ENCODE measurements at places on chromosomes 13 and 19.

DNA sequence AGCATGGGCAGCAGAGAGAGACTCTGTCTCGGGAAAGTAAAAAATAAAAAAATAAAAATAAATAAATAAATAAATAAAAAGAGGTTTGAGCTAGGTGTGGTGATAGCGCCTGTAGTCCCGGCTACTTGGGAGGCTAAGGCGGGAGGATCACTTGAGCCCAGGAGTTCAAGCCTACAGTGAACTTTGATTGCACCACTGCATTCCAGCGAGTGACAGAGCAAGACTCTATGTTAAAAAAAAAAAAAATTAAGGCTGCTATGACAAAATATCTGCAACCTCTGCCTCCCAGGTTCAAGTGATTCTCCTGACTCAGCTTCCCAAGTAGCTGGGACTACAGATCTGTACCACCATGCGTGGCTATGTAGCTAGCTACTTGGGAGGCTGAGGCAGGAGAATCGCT lies 3.2 kb upstream of the DENND1C start:
- DNase-seq: no peak

DNA sequence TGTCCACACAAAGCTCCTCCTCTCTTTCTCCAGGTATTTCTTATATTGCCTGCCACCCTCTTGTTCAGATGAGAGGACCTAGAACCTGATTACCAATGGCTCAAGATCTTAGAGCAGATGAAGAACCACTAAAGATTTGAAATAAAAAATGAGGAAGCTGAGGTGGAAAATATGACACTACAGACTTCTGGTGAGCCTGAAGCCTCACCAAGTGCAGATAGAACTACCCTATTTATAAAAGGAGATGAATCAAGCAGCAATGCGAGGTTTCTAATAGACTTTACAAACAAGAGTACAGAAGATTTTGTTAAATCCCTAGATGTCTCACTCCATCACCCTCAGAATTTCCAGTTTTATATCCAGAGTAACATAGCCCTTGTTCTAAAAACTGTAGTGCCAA lies 345.8 kb downstream of the TBC1D4 start:
- no peak for DNase-seq

DNA sequence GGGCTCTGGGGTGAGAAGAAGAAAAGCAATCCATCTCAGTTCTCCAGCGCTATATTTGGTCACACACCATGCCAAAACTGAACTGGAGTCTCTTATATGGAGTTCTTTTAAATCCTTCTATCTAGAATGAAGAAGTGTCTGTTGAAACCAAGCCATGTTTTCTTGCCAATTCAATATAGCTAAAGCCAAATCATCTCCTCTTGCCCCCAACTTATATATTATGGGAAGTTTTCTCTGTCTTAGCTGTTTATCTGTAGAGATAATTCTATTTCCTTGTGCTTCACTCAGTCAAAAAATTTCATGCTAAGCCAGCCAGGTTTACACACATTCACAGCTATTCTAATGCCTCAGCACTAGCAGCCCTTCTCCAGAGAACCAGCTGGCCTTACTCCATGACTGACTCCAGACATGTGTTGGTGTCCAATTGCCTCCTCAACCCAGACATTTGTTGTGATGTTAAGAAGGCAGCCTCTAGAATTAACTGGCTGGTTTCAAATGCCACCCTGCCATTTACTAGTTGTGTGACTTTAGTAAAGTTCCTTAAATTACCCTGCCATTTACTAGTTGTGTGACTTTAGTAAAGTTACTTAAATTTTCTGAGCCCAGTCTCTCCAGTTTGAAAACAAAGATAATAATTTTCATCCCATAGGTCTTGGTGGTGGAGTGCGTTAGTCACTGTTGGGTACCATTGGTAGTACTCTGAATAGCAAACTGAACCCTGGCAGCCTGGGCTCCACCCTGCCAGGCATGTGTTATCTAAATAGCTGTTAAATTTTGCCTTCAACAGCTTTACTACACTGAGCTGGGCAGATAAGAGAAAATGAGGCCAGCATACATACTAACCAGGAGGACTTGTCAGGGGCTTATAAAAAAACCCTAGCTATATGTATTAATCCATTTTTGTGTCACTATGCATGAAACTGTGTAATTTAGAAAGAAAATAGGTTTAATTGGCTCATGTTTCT lies 525.1 kb downstream of the LMO7 start:
- DNase-seq: no peak

DNA sequence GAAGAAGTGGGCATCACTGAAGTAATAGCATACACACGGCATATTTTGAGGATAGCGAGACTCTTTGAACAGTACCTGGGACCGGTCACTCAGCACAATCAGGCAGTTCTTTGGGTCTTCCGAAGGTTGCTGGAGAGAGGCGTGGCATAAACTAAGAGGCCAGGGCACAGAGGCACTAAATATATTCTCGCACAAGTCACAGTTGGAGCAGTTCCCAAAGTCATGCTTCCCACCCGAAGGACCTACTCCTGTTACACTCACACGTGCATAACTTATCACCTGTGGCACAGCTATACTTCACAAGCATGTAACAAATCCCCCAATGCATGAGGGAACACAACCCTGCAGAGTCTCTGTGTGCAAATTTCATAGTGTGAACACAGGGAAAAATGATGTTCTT lies 10.2 kb downstream of the WDR87 start:
- no peak for DNase-seq

DNA sequence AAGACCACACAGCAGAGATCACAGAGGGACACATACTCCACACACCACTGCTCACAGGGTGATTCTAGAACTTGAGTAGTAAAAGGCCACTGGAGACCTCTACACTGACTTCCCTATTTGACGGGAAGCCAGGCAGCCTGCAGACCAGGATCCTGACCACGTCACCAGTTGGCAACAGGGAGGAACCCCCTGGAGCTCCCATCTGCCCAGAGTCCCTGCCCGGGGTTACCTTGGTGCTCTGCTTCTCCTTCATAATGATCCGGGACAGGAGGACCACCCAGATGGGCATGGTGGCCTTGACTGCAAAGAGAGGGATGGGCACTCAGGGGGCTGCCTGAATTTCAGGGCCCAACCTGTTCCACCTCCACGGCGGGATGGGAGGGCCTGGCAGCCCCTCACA lies 932 bp downstream of the SLC35E1 start:
- DNase-seq: no peak

DNA sequence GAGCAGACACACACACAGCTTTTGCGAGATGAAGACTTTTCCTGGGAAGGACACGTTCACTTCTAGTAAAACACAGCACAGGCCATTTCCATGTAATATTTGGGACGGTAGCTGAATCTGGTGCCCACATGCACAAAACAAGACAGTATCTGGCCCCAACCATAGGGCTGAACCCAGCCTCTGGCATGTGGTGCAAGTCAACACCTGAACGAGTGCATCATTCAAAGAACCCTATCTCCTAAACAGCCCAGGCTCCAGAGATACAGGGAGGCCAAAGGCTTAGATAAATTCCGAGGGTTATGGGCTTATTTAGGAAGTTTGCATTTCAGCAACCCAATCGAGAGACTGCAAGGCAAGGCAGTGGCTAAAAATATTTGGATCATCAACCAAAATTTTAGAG lies 2.7 kb upstream of the TFDP1 start:
- no peak for DNase-seq

DNA sequence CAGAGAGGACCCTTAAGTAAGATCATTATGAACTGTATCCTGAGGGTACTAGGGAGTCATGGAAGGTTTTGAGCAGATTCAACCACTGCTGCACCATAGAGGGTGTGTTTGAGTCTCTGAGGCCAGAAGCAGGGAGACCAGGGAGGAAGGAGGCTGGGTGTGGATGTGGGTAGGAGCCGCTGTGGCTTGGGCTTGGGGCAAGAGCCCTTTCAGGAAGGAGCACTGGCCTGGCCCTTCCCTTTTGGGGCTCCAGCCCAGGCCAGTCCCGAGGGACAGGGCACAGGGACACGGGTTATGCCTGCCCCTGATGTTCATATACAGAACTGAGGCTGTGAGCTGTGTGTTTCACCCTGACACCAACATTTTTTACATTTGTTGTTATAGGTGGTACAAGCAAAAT lies 7.2 kb downstream of the CIC start:
- DNase-seq: no peak

GRCh38 chr13:27834095-27834494 lies 41.8 kb downstream of the GSX1 start:
- DNase-seq: no peak

DNA sequence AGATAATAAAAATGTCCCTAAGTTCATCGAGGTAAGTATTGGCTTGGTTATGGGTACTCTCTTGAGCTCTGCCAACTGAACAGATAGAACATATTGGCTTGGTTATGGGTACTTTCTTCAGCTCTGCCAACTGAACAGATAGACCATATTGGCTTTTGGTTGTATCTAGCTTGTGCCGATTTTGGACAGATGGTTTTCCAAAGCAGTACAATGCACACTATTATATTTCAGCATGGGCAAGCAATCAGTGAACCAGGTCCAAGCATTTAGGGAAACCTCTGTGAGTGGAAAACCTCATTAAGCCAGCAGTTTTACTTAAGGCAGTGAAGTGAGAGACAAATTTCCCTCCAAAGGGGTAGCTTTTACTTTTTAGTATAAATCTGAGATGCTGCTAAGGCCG lies 1440.5 kb upstream of the SPRY2 start:
- no peak for DNase-seq

DNA sequence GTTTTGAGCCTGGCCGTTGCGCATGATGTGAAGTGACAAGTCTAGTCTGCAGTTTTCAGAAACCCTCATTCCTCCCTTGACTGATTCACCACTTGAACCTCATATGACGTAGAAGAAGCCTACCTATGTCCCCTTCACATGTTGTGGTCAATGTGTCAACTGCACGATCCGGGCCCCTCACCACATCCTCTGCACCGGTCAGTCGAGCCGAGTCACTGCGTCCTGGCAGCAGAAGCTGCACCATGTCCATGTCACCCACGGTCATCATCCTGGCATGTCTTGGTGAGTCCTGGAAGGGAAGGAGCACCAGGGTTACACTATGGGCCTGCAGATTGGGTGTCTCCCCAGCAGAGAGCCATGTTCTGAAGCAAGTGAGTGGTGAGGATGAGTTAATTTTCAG lies at the start of gene KIR2DL4:
KIR2DL4 (plus strand) TSS at position 201 of the 400 bp plus-strand sequence; CDS start at position 243, 42 bp downstream.
- DNase-seq: no peak

- no peak for DNase-seq
Observed at GRCh38 chr13:50283017-50283416, 267.8 kb downstream of the KCNRG start.

DNA sequence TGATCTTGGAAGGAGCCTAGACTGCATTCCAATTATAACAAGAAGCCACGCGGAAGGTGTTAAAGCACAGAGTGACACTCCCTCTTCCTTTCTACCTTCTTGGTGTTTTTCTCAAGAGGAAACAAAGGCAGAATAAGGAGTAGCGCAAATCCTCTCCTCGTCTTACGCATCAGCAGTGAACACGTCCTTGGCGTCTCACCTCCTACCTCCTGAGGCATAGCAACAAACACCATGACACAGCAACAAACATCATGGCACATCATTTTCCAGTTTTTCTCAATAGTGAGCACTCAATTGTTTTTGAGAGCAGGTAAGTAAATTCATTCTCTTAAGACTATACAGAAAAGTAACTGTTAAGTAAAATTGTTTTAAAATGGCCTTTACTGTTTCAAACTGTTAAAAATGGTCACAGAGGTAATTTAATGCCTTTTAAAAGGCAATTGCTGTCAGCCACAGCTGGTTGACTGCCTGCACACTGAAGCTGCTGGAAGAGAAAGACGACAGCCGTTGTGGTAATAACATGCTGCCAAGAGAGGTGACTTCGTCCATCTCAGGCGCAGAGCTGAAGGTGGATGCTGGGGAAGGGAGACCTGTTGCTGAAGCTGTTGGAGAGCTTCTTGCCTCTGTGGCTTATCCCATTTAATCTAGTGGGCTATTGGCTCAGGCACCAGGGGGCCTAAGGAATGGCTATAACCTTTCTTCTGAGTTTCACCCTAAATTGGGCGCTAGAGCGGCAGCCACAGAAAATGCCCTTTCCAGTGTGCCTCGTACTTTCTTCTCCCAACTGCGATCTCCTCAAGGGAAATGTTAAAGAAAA lies 703.7 kb downstream of the UQCRFS1 start:
- no peak for DNase-seq

DNA sequence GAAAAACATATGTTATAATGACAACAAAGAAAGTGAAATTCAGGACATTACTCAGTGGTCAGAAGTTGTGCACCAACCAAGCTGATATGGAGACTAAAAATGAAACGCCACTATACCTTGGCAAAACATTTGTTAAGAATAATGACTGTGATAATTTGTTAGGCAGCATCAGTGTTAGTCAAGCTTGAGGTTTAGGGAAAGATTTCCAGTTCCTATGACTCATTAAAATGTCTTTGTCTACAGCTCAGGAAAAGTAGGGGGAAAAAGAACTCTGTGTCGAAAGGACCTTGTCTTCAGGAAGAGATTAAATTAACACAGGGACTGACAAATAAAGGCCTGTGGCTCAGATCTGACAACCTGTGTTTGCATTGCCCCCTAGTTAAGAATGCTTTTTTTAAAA lies 764.1 kb upstream of the SLITRK6 start:
- no peak for DNase-seq

DNA sequence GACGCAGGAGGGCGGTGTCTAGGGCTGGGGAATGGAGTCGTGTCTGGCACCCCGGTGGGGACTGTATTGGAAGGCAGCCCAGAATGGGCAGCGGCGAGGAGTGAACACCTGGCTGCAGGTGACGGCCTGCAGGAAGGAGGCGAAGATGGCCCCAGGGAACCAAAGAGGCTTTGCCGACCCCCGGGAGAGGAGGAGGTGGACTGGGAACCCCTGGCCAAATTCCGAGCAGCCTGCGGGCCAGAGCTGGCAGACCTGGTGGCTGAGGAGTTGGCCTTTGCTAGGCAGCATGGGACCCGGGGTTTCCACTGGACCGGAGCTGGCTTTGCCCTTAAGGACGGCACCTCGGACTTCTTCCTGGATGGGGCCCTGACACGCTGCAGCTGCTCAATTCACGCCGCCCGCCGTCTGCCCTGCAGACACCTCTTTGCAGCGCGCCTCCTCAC lies 25.9 kb downstream of the ZSWIM9 start:
- no peak for DNase-seq

DNA sequence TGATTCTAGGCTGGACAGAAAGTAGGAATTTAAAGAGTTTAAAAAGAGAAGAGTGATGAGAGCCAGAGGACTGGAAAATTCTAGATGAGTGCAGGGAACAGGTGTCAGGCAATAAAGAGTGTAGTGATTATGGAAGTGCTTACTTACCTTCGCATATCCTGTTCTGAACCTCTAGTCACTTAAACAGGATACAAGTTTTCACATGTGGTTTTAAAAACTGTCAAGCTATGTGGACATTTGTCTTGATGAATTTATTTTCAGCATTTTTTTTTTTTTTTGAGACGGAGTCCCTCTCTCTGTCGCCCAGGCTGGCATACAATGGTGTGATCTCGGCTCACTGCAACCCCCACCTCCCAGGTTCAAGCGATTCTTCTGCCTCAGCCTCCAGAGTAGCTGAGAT lies 34.3 kb upstream of the IL17D start:
- no peak for DNase-seq

- DNase-seq: no peak
Observed at GRCh38 chr13:101982903-101983302, 418.9 kb downstream of the FGF14 start.
